ENCODE measurements at places on chromosomes 11 and 22. TPM values are rescaled to one million over a fixed set of nuclear protein-coding genes. Genes with fewer than 3 reads are reported as not detected.

DNA sequence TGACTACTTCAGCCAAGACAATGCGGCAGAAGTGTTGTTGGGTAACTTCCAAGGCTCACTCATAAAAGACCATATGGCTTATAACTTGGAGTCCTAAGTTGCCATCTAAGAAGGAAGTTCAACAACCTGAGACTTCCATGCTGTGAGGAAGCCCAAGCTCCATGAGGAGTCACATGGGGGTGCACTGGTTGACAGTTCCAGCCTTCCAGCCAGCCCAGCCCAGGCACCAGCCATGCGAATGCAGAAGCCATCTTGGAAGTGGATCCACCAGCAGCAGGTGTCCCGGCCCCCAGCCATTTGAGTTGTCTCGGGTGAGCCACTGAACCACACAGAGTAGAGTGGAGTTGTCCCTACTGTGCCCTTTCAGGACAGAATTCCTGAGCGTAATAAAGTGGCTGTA, 32.8 kb upstream of the WNT7B start:
- H3K4me1 ChIP-seq = peaks cover 84% of the 10 kb centered on the region
- peaks cover 10% of the 10 kb centered on the region for H3K36me3 ChIP-seq
- H3K27me3 ChIP-seq = no peaks in the 10 kb centered on the region
- no peak overlapping the region for H3K27ac ChIP-seq

DNA sequence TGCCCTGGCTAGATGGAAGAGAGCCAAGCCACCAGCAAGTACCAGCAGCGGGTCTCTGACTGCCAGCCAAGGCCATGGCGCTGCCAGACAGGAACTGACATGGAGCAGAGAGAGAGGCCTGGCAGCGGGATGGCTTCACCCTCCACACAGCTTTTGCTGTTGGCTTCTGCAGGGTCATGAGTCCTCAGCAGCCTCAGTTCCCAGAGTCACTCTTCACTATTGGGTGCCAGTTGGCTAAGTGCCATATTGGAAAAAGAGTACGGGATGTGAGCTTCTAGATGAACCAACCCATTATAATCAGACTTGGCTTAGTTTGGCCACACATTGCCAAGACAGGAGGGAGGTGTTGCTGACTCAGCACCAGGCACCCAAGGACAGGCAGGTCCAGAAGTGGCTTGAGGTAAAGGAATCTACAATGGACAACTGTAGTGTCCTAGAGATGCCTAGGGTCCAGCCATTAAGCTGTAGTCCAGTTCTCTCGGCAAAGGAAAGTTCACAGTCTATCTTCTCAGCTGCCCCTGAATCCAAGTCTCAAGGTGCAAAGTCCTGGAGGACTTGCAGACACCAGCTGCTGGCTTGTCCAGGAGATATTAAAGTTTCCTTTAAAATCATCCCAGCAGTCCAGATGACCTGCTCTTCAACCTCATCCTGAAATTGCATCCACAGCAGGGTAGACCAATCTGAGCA, 40.7 kb upstream of the POU2AF1 start:
- H3K4me1 ChIP-seq = peaks cover 14% of the 10 kb centered on the region
- H3K36me3 ChIP-seq = no peaks in the 10 kb centered on the region
- H3K4me3 ChIP-seq = no peak overlapping the region
- H3K27ac ChIP-seq = no peak overlapping the region
- no peaks in the 10 kb centered on the region for H3K27me3 ChIP-seq

GRCh38 chr11:37203006-37203405, 605.0 kb upstream of the RAG2 start:
- no peak overlapping the region for H3K4me3 ChIP-seq
- no peaks in the 10 kb centered on the region for H3K36me3 ChIP-seq
- H3K27ac ChIP-seq = no peak overlapping the region
- DNase-seq = no peak
- H3K27me3 ChIP-seq = no peaks in the 10 kb centered on the region

CBLIF gene
- not detected for total RNA-seq

DNA sequence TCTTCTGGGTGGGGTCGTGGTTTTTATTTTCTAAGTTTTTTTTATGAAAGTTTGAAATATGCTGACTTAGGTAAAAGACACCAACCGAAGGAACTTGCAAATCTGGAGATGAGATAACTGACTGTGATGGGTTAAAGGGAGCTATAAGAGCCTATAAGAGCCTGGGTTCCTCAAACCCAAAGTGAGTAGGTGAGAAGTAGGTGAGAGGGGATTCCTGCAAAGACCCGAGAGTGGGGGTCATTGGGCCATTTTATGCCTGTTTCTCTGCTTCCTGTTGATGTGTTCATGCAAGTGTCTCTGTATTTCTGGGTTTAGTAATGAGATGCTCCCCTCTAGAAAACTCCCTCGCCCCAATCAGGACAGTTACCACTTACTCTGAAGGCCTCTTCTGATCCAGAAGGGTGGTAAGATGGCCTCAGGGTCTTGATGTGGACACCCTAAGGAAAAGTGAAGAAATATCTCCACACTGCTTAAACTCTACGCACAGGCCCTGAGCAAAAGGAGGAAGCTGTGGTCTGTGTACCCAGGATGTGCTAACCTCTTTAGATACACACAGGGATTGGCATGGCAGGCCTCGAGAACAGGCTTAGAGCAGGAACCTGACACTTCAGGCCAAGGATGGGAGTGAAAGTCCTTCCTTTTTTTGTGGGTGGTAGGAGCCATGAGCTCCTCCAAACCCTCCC, 1.8 kb downstream of the FLI1 start:
- peaks cover 81% of the 10 kb centered on the region for H3K27me3 ChIP-seq
- DNase-seq = no peak
- H3K4me3 ChIP-seq = peak overlapping the region; percentile 39
- no peaks in the 10 kb centered on the region for H3K36me3 ChIP-seq

TNNT3 gene
- 4.0 TPM for total RNA-seq

THRSP gene
- 0.11 TPM for total RNA-seq

YAP1 gene
- 69.8 TPM for total RNA-seq

GRCh38 chr22:22010358-22010757, 27.8 kb upstream of the TOP3B start:
- no peak overlapping the region for H3K27ac ChIP-seq
- H3K27me3 ChIP-seq = peaks cover 7% of the 10 kb centered on the region

GRCh38 chr11:73563539-73564200, 34.2 kb downstream of the FAM168A start:
- no peak overlapping the region for H3K27ac ChIP-seq
- H3K4me3 ChIP-seq = no peak overlapping the region
- DNase-seq = no peak
- H3K27me3 ChIP-seq = no peaks in the 10 kb centered on the region
- H3K4me1 ChIP-seq = no peaks in the 10 kb centered on the region

DNA sequence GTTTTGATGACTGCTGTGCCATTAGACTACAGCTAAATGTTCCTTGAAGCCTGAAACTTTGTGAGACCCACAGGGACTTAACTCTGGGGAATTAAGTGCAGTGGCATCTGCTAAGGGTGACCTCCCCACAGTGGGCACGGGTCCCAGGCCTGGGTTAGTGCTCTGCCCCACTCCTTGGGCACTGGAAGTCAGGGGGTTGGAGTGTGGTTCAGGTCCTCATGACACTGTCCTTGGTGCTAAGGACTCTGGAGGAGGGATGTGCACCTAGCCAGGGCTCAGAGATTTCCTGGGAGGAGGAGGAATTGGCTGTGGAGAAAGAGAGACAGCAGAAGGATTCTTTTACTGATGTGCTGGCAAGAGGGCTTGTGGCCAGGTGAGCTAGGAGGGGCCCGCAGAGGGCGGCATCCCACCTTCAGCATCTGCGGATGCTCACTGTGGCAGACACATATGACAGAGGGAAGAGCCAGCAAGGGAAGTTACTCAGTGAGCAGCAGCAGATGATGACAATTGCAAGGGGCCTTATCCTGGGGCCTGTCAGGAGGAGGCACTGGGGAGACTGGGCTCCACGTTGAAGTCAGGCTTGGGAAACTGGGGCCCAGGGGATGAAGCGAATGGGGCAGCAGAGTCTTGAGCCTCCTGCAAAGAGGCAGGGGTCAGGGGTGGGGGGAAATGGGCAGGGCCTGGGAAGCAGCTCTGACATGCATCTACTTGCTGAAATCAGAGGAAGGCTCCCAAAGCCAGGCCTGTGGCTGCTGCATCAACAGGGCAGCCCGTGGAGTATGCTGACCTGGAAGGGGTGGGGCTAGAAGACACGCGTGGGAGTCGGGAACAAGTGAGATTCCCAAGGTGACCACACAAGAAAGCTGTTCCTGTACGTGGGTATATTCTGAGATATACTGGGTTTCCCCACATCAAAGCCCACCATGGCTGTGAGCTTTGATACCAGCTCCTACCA, 144.0 kb downstream of the MPPED1 start:
- no peaks in the 10 kb centered on the region for H3K4me1 ChIP-seq
- no peak overlapping the region for H3K27ac ChIP-seq
- H3K36me3 ChIP-seq = peaks cover 7% of the 10 kb centered on the region
- no peaks in the 10 kb centered on the region for H3K27me3 ChIP-seq
- no peak overlapping the region for H3K4me3 ChIP-seq

DNA sequence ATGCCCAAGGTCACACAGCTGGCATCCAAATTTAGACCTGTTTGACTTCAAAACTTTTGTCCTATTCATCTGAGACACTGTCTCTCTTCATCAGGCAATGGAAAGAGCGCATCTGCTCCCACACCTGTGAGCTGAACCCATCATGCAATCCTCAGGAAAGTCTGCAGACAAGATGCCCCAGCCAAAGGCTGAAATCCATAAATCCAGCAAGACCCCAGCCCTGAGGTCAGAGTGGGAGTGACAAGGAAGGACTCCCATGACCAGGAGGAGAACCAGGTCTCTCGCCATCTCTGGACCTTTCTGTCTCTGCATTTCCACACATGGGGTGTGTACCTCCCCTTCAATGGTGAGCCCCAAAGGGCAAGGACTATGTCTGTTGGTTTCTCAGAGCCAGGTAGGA, 83.6 kb upstream of the HMGXB4 start:
- no peak for DNase-seq
- peaks cover 6% of the 10 kb centered on the region for H3K4me1 ChIP-seq
- no peaks in the 10 kb centered on the region for H3K27me3 ChIP-seq
- H3K27ac ChIP-seq = no peak overlapping the region
- H3K4me3 ChIP-seq = no peak overlapping the region
- no peaks in the 10 kb centered on the region for H3K36me3 ChIP-seq

MYO7A gene
- 6.0 TPM for total RNA-seq

HYOU1 gene
- 70.8 TPM for total RNA-seq

- no peak overlapping the region for H3K27ac ChIP-seq
- no peaks in the 10 kb centered on the region for H3K4me1 ChIP-seq
- H3K4me3 ChIP-seq = no peak overlapping the region
- no peak for DNase-seq
- H3K36me3 ChIP-seq = no peaks in the 10 kb centered on the region
- peaks cover 11% of the 10 kb centered on the region for H3K27me3 ChIP-seq
Measured at GRCh38 chr11:32402836-32403235, 32.5 kb downstream of the WT1 start.

DNA sequence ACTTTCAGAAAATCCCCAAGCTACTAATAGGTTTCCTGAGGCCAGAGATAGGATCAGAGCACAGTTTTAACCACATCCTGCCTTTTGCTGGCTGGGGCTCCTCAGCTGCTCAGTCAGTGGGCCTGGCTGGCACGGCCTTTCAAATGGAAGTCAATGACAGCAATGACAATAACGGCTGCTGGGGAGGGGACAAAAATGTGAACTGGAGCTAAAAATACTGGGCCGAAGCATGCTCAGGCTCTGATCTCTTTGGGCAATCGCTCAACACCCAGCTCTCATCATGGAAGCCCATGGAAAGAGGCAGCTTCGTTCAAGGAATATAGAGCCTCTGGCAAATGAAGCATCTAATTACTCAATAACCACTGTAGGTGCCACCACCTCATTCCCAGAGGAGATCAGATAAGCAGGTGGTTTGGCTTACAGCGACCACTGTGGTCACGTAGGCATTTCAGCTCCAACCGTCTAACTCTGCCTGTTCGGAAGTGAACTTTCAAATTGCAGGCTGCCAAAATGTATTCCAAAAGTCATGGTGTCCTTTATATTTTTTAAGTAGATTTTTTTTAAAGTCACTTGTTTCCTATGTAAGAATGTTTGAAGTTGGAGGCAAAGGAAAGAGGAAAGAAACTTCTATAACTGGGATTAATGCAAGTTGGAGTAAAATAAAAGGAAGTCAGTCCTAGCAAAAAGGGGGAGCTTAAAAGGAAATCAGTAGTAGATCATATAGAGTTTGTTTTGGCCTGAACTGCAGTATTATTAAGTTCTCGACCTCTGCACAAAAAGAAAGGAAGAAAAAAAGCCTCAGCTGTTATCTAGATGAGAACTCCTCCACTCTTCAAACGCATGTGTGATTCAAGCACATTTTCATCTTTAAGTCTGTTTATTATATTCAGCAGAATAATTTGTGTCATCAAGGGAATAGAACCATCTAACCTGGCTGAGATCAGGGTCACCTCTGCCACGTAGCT, 14.1 kb downstream of the WT1 start:
- no peaks in the 10 kb centered on the region for H3K36me3 ChIP-seq
- H3K27me3 ChIP-seq = peaks cover 64% of the 10 kb centered on the region
- no peak for DNase-seq
- no peak overlapping the region for H3K4me3 ChIP-seq

- peak; percentile 45 for DNase-seq
- no peaks in the 10 kb centered on the region for H3K36me3 ChIP-seq
- peak overlapping the region; percentile 77 for H3K27ac ChIP-seq
- H3K27me3 ChIP-seq = no peaks in the 10 kb centered on the region
Measured at GRCh38 chr11:100719809-100720221, 32.7 kb downstream of the ARHGAP42 start.

DNA sequence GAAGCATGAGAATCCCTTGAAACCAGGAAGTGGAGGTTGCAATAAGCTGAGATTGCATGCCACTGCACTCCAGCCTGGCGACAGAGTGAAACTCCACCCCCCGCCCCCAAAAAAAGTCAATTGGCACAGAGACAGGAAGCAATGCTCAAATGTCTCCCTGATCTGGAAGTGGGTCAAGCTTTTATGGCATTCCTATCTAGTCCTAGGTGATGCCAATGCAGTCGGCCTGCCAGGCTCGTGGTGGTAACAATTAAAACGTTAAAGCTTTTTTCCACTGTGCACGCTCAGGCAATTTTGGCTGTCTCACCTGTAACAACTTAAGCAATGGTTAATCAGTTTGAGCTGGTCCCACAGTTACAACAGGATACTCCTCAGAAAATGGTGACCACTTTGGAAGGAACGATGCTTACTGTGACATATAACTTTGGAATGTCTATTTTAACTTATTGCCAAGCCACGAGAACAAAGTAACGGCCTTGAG, 18.9 kb upstream of the PISD start:
- H3K27me3 ChIP-seq = no peaks in the 10 kb centered on the region
- no peak for DNase-seq
- peaks cover 27% of the 10 kb centered on the region for H3K36me3 ChIP-seq
- H3K27ac ChIP-seq = no peak overlapping the region

GRCh38 chr11:123478352-123478987, 48.4 kb downstream of the GRAMD1B start:
- peaks cover 19% of the 10 kb centered on the region for H3K4me1 ChIP-seq
- DNase-seq = peak; percentile 79
- no peaks in the 10 kb centered on the region for H3K27me3 ChIP-seq
- no peak overlapping the region for H3K4me3 ChIP-seq

CRYBB3 gene
- total RNA-seq = not detected

PANX3 gene
- total RNA-seq = 0.11 TPM

GRCh38 chr22:39825661-39826102, 67.9 kb downstream of the ENTHD1 start:
- H3K4me3 ChIP-seq = no peak overlapping the region
- no peak overlapping the region for H3K27ac ChIP-seq
- H3K36me3 ChIP-seq = no peaks in the 10 kb centered on the region
- H3K27me3 ChIP-seq = no peaks in the 10 kb centered on the region
- H3K4me1 ChIP-seq = no peaks in the 10 kb centered on the region
- DNase-seq = no peak

Measured in spinal cord (tissue), 10 donors.